ENCODE measurements at places on chromosomes 7 and 10.

- DNase-seq: no peak
These were observed 339.8 kb downstream of the ABCA13 start for GRCh38 chr7:48511080-48511479.

GRCh38 chr10:13147161-13147560, 14.2 kb upstream of the MCM10 start:
- DNase-seq: no peak

GRCh38 chr10:63738410-63738809, 217.2 kb downstream of the REEP3 start:
- DNase-seq: peak; percentile 59

- no peak for DNase-seq
These were observed 126.2 kb downstream of the MDFIC start for GRCh38 chr7:115047958-115048720.

DNA sequence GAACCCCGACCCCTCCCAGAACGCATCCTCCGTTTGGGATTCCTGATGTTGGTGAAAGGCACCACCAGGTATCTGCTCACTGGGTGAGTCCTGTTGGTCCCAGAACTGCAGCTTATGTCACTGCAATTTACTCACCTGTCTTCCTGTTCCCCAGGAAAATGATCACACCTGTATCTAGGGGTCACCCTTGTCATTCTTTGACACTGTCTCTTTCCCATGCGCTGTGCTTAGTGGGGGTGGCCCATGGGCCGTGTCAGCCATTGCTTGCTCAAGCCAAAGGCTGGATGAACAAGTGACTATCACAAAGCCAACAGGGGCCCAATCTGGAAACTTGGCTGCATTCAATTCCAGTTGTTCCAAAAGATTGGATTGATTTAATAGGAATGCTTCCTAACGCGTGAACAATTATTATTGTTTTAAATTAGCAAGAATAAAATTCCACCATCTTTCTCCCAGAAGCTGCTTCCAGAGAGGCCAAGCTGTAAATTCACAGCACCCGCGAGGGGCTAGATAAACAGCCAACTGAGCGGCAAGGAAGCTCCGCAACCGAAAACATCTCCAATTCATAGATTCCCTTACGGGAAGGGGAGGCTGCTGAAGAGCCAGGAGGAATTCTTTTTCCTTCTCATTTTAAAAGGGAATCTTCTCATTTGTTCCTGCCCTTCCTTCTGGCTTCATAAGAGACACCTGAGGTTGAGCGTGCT, 134.8 kb upstream of the ZMIZ1 start:
- no peak for DNase-seq

DNA sequence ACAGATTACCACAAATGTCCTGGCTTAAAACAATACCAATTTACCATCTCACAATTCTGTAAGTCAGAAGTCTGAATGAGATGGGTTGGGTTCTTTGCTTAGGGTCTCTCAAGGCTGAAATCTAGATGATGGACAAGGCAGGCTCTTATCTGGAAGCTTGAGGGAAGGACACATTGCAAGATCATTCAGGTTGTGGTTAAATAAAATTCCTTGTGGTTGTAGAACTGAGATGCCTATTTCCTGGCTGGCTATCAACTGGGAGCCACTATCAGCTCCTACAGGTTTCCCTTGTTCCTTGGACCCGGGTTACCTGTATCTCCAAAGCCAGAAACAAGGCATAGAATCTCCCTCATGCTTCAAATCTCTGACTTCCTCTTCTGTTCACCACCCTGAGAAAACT, 148.4 kb downstream of the MDFIC start:
- DNase-seq: no peak
